Fibroblast of skin of back (primary cell): ENCODE measurements at places on chromosomes 2 and 18.
A peak's percentile ranks its signal among the peaks of the same experiment; 100 is the strongest.

DNA sequence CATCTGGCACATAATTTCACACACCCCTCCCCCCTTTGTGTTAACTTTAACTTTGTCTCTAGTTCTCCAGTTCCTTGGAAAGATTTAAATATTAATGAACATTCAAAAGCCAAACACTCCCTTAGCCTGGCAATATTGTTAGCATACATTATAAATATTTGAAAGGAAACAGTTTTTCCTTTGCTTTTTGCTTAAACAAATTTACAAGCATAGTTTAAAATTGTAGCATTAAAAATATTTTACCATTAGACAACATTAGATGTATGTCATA, 113.1 kb upstream of the SLC38A11 start:
- no peak for DNase-seq

- no peak for DNase-seq
These were observed 2.3 kb upstream of the MAL start for GRCh38 chr2:95023222-95023597.

GRCh38 chr2:210207929-210208328, 17.3 kb downstream of the ACADL start:
- DNase-seq = no peak

GRCh38 chr2:111168528-111169239, 48.0 kb downstream of the BCL2L11 start:
- peak; percentile 79 for DNase-seq

- no peak for DNase-seq
These were observed 246.0 kb upstream of the UBE2E3 start for GRCh38 chr2:180734382-180734781.

DNA sequence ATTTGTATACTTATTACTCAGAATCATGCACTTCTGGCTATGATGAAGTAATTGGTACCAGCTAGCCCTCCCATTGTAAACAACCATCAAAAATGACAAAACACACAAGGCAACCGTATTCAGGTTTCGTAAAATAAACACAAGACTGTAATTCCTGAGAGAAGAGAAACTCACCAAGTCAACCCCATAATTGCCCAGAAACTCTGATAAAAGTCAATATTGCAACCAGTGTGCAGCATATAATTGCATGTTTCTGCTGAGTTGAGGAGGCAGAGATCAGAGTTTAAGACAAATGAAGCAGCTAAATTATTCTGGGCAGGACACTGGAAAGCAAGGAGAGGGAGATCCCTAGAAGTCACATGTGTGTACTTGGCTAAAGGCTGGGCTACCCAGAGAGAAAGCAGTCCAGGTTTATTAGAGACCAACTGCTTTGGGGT, 90.3 kb downstream of the ROCK2 start:
- no peak for DNase-seq

DNA sequence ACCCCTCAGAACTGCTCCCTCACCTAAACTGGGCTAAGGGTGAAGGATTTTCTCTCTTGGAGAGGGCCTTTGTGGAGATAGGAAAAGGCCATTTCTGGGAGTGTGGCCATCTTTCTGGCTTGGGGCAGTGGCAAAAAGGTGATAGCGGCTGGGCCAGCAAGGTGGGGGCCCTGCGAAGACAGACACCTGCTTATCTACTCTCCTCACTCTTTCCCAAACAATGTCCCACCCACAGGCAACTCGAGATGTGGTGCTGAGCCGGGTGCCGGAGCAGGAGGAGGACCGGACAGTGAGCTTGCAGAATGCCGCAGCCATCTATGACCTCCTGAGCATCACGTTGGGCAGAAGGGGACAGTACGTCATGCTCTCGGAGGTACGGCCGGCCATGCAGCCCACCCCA, 90.1 kb upstream of the MCFD2 start:
- no peak for DNase-seq

DNA sequence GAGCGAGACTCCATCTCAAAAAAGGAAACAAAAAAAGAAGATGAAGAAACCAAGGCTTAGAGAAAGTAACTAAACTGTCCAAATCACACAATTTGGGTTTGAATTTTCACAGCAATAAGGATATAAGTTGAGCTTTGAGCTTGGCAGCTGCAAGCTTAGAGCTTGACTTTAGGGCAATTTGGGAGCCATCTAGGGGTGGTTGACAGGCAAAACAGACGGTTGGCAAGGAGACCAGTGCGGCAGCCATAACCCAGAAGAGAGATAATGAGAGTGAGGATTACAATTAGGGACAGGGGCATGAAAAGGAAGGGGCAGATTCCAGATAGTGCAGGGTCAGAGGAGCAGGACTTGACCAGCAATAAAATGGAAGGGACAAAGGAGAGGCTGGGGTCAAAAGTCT, 382.2 kb upstream of the HNRNPA3 start:
- DNase-seq = no peak

GRCh38 chr2:37211939-37212338, 15.6 kb downstream of the CEBPZOS start:
- DNase-seq = no peak

- DNase-seq = peak; percentile 71
These were observed 512.7 kb downstream of the CMPK2 start for GRCh38 chr2:6352906-6353515.

DNA sequence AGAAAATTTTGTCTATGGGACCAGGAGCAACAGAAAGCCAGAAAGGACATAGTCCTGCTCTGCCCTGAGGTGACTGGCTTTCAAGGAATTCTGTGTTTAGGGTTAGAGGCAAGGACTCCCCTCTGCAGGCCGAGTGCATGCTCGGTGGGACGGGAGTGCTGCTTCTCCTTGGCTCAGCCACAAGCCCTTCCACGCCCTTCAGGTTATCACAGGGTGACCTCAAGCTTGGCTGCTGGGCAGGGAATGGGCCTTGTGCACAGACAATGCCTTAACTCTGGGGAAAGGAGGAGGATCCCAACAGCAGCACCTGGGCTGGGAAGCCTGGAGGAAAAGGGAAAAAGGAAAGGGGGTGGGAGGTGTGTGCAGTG, 32.8 kb downstream of the FAM178B start:
- DNase-seq = no peak

- DNase-seq = no peak
These were observed 56.6 kb downstream of the INHBB start for GRCh38 chr2:120402508-120402907.

DNA sequence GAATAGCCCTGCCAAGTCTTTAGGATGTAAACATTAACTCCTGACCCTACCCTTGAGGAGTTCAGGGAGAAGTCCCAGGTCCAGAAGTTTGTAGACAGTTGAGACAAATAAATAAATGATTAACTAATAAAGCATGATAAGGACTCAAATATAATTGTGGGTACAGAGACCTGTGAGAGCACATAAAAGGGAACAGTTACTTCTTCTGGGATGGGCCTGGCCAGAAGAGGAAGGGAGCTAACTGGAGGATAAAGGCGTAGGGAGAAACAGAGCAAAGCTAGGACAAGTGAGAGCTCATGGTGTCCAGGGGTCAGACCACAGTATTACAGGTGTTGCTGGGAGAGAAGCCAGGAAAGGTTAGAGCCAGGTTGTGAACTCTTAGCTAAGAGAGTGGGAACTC, 3.0 kb downstream of the LCLAT1 start:
- DNase-seq = no peak

DNA sequence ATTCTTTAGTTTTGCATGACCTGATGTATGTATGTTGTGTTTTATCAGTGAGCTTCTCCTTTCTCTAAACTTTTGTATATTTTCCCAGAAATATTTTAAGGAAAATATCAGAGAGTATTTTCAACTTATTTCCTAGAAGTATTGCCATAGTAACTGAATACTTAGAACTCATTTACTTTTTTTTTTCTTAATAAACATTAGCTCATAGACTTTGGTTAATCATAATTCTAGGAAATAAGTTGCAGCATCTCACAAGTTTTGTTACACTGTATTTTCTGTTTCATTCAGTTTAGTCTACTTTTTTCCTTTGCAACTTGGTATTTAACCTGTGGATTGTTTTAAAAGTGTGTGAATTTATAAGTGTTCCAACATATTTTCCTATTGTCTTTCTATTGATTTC, 27.5 kb downstream of the SMCHD1 start:
- DNase-seq = no peak

DNA sequence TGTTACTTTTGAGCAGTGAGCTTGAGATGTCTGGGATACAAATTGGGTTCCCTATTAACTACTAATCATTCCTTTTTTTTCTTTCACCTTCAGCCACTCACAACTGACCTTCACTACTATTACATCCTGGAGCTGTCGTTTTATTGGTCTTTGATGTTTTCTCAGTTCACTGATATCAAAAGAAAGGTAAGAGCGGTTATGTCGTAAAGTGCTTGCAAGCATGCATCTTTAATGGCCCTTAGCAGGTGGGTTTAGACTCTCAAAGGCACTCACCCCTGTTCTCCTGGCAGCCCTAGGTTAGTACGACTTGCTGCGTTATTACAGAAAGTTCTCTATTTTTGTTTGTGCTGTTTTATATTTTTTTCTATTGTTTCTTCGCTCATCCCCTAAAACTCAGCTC, 107.6 kb upstream of the NOSTRIN start:
- no peak for DNase-seq

GRCh38 chr2:68119504-68119903, 38.2 kb upstream of the PNO1 start:
- no peak for DNase-seq

GRCh38 chr2:8566774-8567468, 114.9 kb upstream of the ID2 start:
- DNase-seq = no peak

DNA sequence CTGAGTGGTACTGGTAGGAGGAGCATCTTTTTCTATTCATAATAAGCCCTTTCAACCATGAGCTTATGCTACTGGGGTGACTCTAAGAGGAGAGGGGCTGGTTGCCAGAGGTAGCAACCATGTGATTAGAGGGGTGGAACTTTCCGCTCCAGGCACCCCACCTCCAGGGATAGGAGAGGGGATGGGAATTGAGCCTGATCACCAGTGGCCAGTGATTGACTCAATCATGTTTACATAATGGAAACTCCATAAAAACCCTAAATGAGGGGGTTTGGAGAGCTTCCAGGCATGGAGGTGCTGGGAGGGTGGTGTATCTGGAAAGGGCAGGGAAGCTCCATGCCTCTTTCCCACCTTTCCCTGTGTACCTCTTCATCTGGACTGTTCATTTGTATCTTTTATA, 46.6 kb upstream of the RHOB start:
- no peak for DNase-seq

DNA sequence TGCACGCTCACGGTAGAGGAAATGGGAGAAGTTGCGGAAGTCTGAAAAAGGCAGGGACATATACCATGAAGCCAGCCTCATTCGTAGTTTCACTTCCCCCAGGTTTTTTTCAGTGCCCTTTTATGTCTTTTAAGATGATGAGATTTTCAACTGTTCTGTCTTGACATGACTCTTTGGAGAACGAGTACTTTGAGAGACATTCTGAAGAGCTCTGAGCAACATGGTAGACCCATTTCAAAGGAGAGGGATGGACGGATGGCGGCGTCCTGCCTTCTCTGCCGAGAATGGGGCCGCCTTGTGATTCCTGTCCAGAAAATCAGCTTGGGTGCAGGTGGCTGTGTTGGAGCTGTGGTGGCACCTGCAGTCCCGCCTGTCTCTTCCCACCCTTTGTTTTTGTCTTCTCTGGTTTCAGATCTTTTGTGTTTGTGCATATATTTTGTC, 41.7 kb downstream of the SH3BP4 start:
- DNase-seq = no peak

GRCh38 chr2:226902041-226902966, 66.5 kb downstream of the RHBDD1 start:
- DNase-seq = no peak

GRCh38 chr2:188042412-188042811, 249.3 kb upstream of the GULP1 start:
- DNase-seq = peak; percentile 61

GRCh38 chr18:31248783-31249521, 69.0 kb upstream of the DSG1 start:
- DNase-seq = no peak

GRCh38 chr2:201261906-201262305, 1.6 kb downstream of the CASP8 start:
- DNase-seq = no peak

GRCh38 chr2:152433289-152433688, 98.3 kb downstream of the FMNL2 start:
- no peak for DNase-seq

DNA sequence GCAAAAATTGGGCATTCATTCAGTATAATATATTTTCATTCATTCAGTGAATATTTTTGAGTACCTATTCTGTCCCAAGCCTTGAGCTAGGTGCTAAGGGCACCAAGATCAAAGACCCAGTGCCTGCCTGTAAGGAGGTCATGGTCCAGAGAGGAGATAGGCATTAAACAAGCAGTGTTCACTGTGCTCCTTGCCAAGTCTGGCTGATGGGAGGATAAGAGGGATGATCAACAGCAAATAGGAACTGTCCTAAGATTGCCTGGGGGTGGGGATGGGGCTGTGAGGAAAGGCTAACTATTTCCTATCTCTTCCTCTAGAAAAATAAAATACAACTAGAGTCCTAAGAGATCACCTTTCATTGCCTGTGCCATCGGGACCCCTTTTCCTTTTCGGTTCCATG, 60.4 kb downstream of the SETBP1 start:
- DNase-seq = no peak

- DNase-seq = no peak
These were observed 136.5 kb upstream of the TWIST2 start for GRCh38 chr2:238711346-238711745.

GRCh38 chr2:198857246-198857645, 600.5 kb downstream of the SATB2 start:
- DNase-seq = no peak

GRCh38 chr2:26243470-26244308, 743 bp downstream of the HADHA start:
- DNase-seq = peak; percentile 15

DNA sequence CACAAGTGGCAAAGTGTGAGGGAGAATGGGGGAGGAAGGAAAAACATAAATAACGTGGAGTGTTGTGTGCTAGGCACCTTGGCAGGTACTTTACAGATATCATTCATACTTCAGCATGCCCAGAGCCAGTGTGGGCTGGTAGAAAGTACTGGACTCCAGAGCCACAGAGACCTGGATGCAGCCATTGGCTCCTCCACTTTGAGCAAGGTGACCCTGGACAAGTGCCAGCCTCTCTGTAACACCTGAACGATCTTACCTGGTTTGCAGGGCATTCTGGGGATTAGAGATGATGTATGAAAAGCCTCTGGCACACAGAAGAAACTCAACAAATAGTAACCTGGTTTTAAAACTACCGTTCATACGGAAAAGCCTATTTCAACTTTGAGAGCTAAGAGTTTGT, 6.3 kb downstream of the LOXHD1 start:
- no peak for DNase-seq

- DNase-seq = no peak
These were observed 192.7 kb upstream of the MEIS1 start for GRCh38 chr2:66242099-66242789.
